ENCODE measurements at places on chromosomes 5 and 9. TPM values are rescaled to one million over a fixed set of nuclear protein-coding genes. Genes with fewer than 3 reads are reported as not detected.

Gene SIMC1
- total RNA-seq, result 3.7 TPM

Gene MYO10
- total RNA-seq, result 105 TPM

Gene PCDHA6
- total RNA-seq, result 0.55 TPM

Gene NR4A3
- 1.00 TPM for total RNA-seq

Gene LHX3
- total RNA-seq, result not detected

Gene SPATA31A3
- not detected for total RNA-seq

Gene DBH
- total RNA-seq, result not detected

Gene SURF4
- 583 TPM for total RNA-seq

Gene C5orf52
- not detected for total RNA-seq

Gene RMRP
- 90,129 TPM for total RNA-seq

Gene PRSS3
- total RNA-seq, result 28.4 TPM

Gene SPATA31D1
- total RNA-seq, result not detected

Gene EIF4E1B
- total RNA-seq, result not detected

Gene KLF4
- total RNA-seq, result 16.8 TPM

Gene SAXO1
- under 0.01 TPM for total RNA-seq

Gene GGTA1
- total RNA-seq, result not detected

Gene WNT8A
- total RNA-seq, result not detected

Gene LRRTM2
- 0.57 TPM for total RNA-seq

Gene PCDHB10
- 0.28 TPM for total RNA-seq

Gene TEK
- total RNA-seq, result 19.2 TPM

Gene GABRA6
- total RNA-seq, result not detected

Gene CCDC183
- total RNA-seq, result 0.28 TPM

Gene SPINK4
- 0.74 TPM for total RNA-seq

Gene CDC20B
- not detected for total RNA-seq

Gene GOLM1
- total RNA-seq, result 81.4 TPM

All from smooth muscle cell of bladder (primary cell).